ENCODE measurements at places on chromosomes 3 and 15. TPM values are rescaled to one million over a fixed set of nuclear protein-coding genes. Genes with fewer than 3 reads are reported as not detected.

DNA sequence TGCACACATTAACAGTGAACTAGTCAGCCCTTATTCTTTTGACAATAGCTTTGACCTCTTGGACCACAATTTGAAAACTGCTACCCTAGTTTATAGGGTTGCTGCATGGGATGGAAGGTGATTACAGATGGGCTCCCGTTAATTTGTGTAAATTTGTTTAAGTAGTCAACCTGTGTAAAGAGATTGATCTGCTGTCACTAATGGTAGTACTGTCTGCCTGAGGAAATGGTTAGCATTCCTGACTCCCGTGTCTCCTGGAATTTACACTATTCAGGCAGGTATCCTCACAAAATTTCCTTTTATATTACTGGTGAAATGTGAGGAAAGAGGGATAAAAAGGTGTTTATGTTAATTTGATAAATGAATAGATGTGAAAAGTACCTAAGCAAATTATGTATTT, 15.3 kb upstream of the EBLN2 start:
- no peak for DNase-seq

- DNase-seq, result no peak
These were observed 152.3 kb downstream of the FBN1 start for GRCh38 chr15:48493084-48493762.

GRCh38 chr15:77595231-77595630, 37.5 kb downstream of the LINGO1 start:
- no peak for DNase-seq

Gene COL6A5
- not detected for total RNA-seq

GRCh38 chr3:32106929-32107362, 526 bp downstream of the GPD1L start:
- no peak for DNase-seq

DNA sequence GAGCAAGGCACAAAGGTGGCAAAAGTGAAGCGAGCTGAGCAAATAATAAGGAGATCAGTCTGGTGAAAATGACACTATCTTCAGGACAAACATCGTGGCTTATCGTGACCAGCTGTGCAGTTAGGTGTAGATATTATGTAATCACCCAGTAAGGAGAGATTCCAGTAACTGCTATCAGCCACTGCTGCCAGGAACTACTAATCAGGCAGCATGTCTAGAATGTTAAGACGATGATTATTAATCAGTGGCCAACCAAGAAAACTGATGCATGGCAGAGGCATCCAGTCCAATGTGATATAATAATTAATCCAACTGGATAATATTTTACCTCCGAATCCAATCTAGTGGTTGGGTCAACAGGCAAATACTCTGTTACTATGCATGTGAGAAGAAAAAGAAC, 252.7 kb upstream of the ZPLD1 start:
- no peak for DNase-seq

- no peak for DNase-seq
These were observed 20.1 kb upstream of the C3orf49 start for GRCh38 chr3:63798949-63799348.

GRCh38 chr3:108461661-108462111, 48.7 kb downstream of the MYH15 start:
- DNase-seq, result no peak

Gene LRRN1
- total RNA-seq, result 1.7 TPM

DNA sequence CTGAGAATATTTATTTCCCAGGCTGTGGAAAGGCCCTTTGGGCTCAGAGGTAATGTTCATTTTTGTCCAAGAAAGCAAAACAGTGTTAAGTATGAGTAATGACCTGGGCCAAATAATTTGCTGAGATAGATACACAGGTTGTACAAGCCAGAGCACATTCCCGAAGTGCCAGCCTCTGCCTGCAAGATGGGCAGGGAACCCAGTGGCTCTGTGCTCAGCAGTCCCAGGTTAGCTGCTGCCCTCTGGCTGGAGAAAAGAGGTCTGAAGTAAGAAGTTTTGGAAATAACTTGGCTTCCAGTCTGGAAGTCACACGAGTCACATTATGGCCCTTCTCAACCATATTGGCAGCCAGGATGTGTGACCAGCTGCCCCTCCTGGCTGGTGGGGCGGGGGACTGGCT, 20.2 kb downstream of the MYZAP start:
- no peak for DNase-seq

DNA sequence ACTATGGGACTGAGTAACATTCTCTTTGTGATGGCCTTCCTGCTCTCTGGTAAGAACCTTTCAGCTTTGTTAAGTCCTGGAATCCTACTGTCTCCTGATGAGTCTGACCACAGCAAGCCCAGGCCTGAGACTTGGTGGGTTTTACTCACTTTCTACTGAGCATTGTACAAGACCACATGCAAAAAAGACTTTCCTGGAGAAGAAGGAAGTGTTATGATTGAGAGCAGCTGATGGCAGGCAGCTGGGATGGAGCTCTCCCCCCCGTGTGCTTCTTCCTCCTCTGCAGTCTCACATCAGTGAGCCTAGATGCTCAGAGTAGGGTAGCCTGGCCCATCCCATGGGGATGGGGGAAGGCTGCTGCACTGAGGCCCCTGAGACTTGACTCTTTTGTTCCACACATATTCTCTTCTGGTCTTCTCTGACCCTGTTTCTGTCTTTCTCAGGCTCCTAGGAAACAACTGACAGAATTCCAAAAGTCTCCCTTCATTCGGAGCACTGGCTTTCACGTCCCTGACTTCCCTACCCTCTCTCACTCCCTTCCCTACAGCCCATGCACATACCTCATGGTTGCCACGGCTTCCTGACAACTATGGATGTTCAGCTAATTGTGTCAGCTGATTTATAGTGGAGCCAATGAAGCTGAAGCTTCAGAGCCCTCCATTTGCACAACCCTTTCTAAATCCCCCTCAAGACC, 36.6 kb downstream of the CD86 start:
- no peak for DNase-seq

GRCh38 chr3:128367761-128368160, 98.9 kb downstream of the DNAJB8 start:
- DNase-seq, result no peak

DNA sequence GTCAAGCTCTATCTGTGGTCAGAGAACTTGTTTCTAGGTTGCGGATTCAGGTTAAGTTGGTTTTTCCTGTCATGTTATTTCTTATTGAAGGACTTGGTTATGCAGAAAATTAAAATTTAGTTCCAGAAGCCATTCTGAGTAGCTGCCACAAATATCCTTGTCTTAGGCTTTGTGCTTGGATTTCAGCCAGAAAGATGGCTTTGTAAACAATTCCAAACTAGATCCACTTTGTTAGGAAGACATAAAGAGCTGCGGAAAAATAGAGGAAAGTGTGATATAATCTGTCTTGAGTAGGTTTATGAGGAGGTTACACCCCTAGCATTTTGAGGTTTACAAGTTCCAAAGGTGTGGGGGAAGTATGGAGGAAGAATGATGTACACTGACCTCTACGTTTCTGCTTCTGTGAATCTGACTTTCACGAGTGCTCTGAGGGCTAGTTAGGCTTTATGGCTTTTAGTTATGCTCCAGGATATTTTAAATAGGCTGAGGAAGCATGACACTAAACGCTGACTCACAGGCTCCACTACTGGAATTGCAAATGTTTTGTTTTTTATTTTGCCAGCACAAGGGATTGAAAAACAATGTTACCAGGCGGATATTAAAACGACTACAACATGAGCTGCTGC, 46.3 kb upstream of the UTS2B start:
- DNase-seq, result no peak

GRCh38 chr3:100782906-100783305, 73.6 kb downstream of the TFG start:
- no peak for DNase-seq

DNA sequence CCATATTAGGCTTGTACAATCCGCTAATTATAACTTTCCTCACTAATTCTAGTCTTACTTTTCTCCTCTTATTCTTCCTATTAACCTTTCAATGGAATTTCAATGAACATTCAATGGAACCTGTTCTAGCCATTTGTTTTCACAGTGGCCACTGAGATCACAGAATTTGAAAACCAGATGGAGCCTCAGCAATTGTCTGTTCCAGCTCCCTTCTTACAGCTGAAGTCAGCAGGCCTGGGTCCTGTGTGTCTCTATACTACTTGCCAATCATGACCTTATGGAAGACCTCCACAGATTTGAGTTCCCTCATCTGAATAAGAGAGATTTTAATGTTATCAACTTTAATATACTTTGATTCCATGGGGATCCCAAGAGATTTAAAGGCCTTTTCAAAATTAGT, 36.6 kb downstream of the TJP1 start:
- DNase-seq, result no peak

GRCh38 chr3:114839476-114839875, 307.6 kb downstream of the ZBTB20 start:
- DNase-seq, result no peak

Gene CCDC191
- 8.6 TPM for total RNA-seq

Gene NMB
- 12.3 TPM for total RNA-seq

GRCh38 chr3:117131259-117131658, 421.7 kb downstream of the TUSC7 start:
- DNase-seq, result no peak

GRCh38 chr3:43043071-43043766, 62.7 kb downstream of the POMGNT2 start:
- DNase-seq, result peak; percentile 75

Gene CCR8
- total RNA-seq, result not detected

GRCh38 chr15:76312540-76313174, 1.4 kb upstream of the ETFA start:
- DNase-seq, result no peak

Gene TLE3
- total RNA-seq, result 64.6 TPM

- DNase-seq, result no peak
These were observed 48.0 kb upstream of the TSPAN3 start for GRCh38 chr15:77118882-77119321.

GRCh38 chr15:88482263-88482662, 14.8 kb downstream of the MRPS11 start:
- no peak for DNase-seq

DNA sequence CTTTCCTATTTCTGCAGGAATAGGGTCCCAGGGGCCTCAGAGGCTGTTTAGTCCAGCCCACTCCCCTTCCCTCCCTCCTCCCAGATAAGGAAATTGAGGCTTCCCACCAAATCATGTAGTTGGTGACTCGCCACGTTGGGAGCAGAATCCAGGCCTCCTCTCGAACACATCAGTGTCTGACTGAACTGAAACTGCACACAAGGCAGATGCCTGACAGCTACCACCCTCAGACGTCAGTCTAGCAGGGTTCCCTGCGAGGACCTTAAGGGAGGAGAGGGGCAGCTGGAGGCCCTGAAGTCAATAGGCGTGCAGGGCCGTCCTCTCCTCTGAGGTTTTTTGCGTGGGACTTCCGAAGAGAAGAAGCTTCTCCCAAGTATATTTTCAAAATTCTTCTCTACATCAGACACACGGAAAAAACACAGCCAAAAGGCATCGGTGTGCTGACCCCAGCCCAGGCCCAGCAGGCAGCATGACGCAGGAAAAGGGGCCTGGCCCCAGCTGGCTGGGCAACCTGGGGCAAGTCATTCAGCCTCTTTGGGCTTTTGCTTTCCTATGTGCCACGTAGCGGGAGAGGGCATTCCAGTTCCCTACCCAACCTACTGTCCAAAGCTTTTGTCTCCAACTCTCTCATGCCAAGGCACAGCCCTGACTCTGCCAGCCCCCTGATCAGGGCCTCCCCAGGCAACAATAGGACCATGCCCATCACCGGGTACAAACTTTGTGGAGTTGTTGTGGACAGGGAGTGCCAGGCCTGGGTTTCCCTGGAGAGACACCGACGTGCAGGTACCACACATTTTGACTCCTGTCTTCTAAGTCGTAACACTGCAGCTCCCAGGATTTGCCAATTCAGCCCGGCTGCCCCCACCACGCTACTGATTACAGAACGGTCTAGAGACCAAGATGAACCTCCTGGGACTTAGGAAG, 283.1 kb downstream of the XXYLT1 start:
- peak; percentile 74 for DNase-seq

DNA sequence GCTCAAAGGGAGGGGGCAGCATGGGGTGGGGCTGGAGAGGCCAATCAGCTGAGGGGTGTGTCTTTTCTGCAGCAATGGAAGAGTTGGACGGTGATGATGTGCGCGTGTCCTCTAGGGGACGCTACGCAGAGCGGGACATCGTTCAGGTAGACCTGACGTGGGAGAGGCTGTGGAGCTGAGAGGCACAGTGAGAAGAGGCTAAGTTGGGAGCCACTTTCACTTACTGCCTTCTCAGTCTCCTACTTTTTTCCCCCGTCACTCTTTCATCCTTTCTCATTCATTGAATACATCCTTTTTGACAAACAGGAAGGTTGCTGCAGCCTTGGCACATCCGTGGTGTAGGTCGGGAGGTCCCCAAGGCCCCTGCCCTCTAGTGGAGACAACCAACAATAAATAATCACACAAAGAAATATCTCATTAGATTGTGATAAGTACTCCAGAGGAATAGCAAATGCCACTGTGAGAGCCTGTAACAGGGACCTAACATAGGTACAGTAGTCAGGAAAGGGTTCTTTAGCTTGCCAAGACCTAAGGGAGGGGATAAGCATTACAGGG, 4.4 kb upstream of the BRPF1 start:
- DNase-seq, result no peak

- no peak for DNase-seq
These were observed 436.2 kb upstream of the SUCLG2 start for GRCh38 chr3:68090571-68090970.

DNA sequence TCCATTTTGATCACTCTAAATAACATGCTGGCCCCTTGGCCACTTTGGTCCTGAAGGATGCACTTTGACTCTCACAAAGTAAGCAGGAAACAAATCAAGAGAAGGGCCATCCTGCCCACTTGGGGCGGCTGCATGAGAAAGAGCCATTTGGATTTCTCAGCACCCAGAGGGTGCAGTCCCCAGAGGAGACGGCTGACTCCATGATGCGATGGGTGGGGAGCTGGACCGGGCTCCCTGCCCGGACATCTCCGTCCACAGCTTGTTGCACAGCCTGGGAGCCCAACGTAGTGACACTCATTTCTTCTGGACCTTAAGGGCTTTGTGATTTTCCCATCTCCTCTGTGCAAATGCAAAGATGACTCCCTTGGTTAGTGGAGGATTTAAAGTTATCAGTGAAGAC, 4.0 kb upstream of the HRH1 start:
- no peak for DNase-seq

Gene TEX9
- total RNA-seq, result 4.9 TPM

Gene TMEM40
- 31.7 TPM for total RNA-seq

DNA sequence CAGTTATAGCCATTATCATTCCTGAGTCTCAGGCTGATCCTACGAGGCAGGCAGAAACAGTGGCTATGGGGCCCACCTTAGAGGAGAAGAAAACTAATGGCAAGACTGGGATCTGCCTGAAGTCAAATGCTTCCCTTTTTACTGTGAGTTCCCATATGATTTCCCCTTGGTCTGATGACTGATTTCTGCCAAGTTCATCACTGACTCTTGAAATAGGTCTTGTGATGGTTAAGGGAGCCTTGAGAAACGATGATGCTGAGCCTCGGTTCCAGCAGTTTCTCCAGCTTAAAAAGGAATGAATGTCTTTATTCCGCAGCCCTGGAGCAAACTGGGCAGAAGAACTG, 29.4 kb upstream of the LDHAL6B start:
- DNase-seq, result no peak

GRCh38 chr3:73324203-73325155, 263.0 kb downstream of the EBLN2 start:
- DNase-seq, result no peak

- DNase-seq, result no peak
These were observed 46.4 kb downstream of the SH3BP5 start for GRCh38 chr3:15286022-15286421.
